ENCODE measurements at places on chromosomes 1 and 21. TPM values are rescaled to one million over a fixed set of nuclear protein-coding genes. Genes with fewer than 3 reads are reported as not detected.

GRCh38 chr1:58096714-58097113 lies 449.8 kb downstream of the OMA1 start:
- H3K27ac ChIP-seq: no peak overlapping the region
- no peaks in the 10 kb centered on the region for H3K4me1 ChIP-seq
- H3K4me3 ChIP-seq: no peak overlapping the region
- H3K36me3 ChIP-seq: no peaks in the 10 kb centered on the region
- DNase-seq: no peak
- no peaks in the 10 kb centered on the region for H3K27me3 ChIP-seq

- H3K4me3 ChIP-seq: no peak overlapping the region
- no peaks in the 10 kb centered on the region for H3K36me3 ChIP-seq
- H3K27ac ChIP-seq: no peak overlapping the region
- no peaks in the 10 kb centered on the region for H3K27me3 ChIP-seq
Observed at GRCh38 chr21:35394634-35395369, 345.7 kb upstream of the RUNX1 start.

- no peak for DNase-seq
- H3K27ac ChIP-seq: no peak overlapping the region
- H3K36me3 ChIP-seq: no peaks in the 10 kb centered on the region
- peaks cover 13% of the 10 kb centered on the region for H3K27me3 ChIP-seq
- no peaks in the 10 kb centered on the region for H3K4me1 ChIP-seq
- H3K4me3 ChIP-seq: no peak overlapping the region
Observed at GRCh38 chr1:247175458-247175857, 3.6 kb upstream of the ZNF124 start.

DNA sequence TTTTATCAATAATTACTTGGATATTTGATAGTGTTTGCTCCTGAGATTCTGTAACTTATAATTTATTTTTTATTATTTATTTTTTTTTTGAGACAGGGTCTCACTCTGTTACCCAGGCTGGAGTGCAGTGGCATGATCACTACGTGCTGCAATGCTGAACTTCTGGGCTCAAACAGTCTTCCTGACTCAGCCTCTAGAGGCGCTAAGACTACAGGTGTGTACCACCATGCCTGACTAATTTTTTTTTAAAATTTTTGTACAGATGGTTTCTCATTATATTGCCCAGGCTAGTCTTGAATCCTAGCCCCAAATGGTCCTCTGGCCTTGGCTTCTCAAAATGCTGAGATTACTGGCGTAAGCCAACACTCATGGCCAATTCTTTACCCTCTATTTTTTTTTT lies 845.5 kb upstream of the ADGRL4 start:
- no peak for DNase-seq
- H3K27ac ChIP-seq: no peak overlapping the region
- H3K27me3 ChIP-seq: no peaks in the 10 kb centered on the region
- H3K4me1 ChIP-seq: no peaks in the 10 kb centered on the region
- no peaks in the 10 kb centered on the region for H3K36me3 ChIP-seq
- no peak overlapping the region for H3K4me3 ChIP-seq

DNA sequence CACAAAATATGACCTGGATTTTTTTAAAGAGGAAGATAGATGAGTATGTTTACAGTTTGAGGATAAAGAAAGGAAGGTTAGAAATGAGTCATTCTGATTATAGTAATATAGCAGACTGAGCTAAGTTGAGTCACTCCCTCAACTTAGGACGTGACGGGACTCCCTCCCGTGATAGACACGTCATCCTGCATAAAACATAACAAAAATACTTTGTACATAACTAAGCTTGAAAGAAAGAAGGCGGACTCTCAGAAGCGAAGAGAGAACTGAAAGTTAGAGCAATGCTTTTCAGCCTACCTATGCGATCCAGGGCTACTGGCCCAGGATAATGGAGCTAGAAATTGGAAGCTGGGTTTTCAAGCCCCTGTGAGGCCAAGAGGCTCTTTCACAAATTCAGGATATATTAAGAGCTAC lies 53.0 kb upstream of the DESI2 start:
- peak; percentile 16 for DNase-seq
- H3K36me3 ChIP-seq: no peaks in the 10 kb centered on the region
- H3K4me1 ChIP-seq: no peaks in the 10 kb centered on the region

GRCh38 chr1:12126781-12127180 lies 40.0 kb upstream of the TNFRSF1B start:
- H3K36me3 ChIP-seq: no peaks in the 10 kb centered on the region
- H3K4me3 ChIP-seq: no peak overlapping the region
- DNase-seq: no peak
- peaks cover 5% of the 10 kb centered on the region for H3K27me3 ChIP-seq
- H3K27ac ChIP-seq: no peak overlapping the region

- no peaks in the 10 kb centered on the region for H3K4me1 ChIP-seq
- no peak overlapping the region for H3K27ac ChIP-seq
- H3K4me3 ChIP-seq: no peak overlapping the region
- DNase-seq: no peak
- H3K27me3 ChIP-seq: no peaks in the 10 kb centered on the region
Observed at GRCh38 chr1:74396933-74397332, 115.5 kb downstream of the LRRC53 start.

- no peaks in the 10 kb centered on the region for H3K36me3 ChIP-seq
- no peaks in the 10 kb centered on the region for H3K4me1 ChIP-seq
- H3K27ac ChIP-seq: no peak overlapping the region
- H3K27me3 ChIP-seq: no peaks in the 10 kb centered on the region
- H3K4me3 ChIP-seq: no peak overlapping the region
Observed at GRCh38 chr21:44564886-44565598, 6.4 kb upstream of the KRTAP10-3 start.

DNA sequence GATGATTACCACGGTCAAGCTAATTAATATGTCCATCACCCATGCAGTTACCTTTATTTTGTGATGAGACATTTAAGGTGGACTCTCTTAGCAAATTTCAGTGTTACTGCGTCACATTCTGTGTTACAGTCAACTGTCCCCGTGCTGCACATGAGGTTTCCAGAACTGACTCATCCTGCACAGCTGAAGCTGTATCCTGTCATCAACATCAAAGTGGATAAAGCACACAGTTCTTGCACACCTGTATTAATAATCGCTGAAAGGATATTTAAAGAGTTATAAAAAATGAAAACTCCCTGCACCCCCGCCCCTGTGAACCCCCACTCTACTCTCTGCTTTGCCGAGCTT lies 3.4 kb upstream of the KRTAP10-5 start:
- H3K36me3 ChIP-seq: no peaks in the 10 kb centered on the region
- H3K4me1 ChIP-seq: no peaks in the 10 kb centered on the region
- DNase-seq: no peak
- H3K27me3 ChIP-seq: peaks cover 9% of the 10 kb centered on the region

DNA sequence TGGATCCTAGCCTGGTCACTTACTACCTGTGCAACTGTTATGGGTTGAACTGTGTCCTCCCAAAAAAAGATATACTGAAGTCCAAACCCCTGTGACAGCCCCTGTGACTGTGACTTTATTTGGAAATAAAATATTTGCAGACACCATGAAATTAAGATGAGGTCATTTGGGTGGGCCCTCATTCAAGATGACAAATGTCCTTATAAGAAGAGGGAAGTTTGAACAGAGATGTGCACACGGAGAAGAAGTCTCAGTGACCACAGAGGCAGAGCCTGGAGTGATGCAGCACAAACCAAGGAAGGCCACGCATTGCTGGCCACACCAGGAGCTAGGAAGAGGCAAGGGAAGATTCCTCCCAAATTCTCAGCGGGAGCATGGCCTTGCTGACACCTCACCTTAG lies 249.7 kb upstream of the RUNX1 start:
- H3K36me3 ChIP-seq: no peaks in the 10 kb centered on the region
- no peak overlapping the region for H3K27ac ChIP-seq
- no peak for DNase-seq
- no peak overlapping the region for H3K4me3 ChIP-seq
- H3K4me1 ChIP-seq: no peaks in the 10 kb centered on the region

DNA sequence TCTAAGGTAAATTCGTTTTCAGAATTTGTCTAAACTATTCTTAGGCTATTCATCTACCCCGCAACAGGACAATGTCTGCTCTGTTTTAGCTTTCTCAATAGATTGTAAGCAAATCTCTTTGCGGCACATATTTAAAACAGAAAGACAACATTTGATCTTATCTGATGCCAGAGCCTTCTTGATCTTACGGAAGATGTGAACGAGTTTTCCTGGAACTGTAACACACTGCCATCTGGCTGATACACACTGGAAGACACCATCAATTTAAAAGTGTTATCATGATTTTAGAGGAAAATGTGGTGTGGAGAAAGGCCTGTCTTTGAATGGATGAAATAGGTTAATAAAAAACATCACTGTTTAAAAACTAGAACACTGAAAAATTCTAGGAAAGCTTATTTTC lies 36.1 kb downstream of the COA6 start:
- DNase-seq: no peak
- H3K4me3 ChIP-seq: no peak overlapping the region

GRCh38 chr1:235105051-235106043 lies 23.3 kb downstream of the TOMM20 start:
- no peaks in the 10 kb centered on the region for H3K27me3 ChIP-seq
- H3K36me3 ChIP-seq: peaks cover 22% of the 10 kb centered on the region
- DNase-seq: no peak
- H3K27ac ChIP-seq: no peak overlapping the region
- no peak overlapping the region for H3K4me3 ChIP-seq

DNA sequence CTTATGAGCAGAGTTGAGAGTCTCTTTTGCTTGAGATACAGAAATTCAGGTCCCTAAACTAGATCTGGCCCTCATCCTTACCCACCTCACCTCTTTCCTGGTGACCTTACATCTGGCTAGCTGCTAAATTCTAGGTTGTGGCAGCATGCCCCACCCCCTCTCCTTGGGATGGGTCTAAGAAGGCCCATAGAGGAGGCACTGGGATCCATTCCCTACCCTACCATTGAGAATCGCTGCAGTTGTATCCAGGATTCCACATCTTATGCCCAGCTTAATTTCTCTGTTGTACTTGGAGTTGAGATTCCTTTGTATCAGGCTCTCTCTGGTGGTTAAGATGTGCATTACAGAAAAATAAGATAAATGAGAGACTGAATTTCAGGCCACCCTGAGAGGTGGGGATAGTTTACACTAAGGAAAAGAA lies 9.5 kb upstream of the TMEM39B start:
- peaks cover 32% of the 10 kb centered on the region for H3K36me3 ChIP-seq
- H3K4me3 ChIP-seq: no peak overlapping the region
- no peak overlapping the region for H3K27ac ChIP-seq
- H3K27me3 ChIP-seq: no peaks in the 10 kb centered on the region
- DNase-seq: peak; percentile 37
- H3K4me1 ChIP-seq: peaks cover 13% of the 10 kb centered on the region

GRCh38 chr21:37455504-37455911 lies 88.9 kb downstream of the DYRK1A start:
- no peaks in the 10 kb centered on the region for H3K27me3 ChIP-seq
- H3K36me3 ChIP-seq: peaks cover 14% of the 10 kb centered on the region
- H3K27ac ChIP-seq: no peak overlapping the region
- H3K4me3 ChIP-seq: no peak overlapping the region

DNA sequence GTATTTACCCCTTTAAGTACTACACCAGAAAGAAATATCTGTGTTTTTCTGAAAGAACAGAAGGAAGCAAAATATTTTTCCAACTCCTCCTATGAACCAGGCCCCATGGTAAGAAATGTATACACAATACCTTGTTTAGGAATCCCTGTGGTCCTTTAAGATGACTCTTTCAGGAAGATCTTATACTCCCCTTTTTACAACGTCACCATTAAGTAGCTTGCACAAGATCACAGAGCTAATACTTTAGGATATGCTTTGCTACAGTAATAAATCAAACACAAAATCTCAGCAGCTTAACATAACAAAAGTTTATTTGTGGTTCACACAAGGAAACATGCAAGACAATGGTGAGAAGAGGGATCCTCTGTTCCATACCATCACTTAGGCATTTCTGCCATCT lies 8.8 kb upstream of the LAMB3 start:
- H3K4me1 ChIP-seq: peaks cover 23% of the 10 kb centered on the region
- H3K4me3 ChIP-seq: no peak overlapping the region

DNA sequence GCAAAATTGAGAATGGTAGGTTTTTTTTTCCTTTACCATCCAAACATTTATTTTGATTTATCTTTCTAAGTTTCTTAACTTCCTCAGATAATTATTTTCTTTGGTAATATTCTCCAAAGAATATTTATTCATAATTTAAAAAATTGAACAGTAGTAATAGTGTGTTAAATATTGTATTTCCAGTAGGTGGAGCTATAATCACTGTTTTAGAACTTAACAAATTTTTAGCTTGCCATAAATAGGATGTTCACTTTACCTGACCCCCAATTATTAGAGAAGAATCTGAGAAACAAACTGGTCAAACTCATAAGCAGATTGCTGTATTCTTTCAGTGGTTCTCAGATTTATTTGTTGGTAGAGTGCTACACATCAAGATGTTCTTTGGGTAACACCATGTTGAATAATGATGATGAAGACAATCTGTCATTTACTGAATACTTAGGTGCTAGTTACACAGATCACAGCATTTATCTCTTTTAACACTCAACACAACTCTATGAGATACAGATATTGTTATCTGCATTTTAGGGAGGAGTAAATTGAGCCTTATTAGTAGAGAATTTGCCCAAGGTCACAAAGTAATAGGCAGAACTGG lies 82.4 kb upstream of the GPR88 start:
- H3K4me1 ChIP-seq: peaks cover 20% of the 10 kb centered on the region
- no peaks in the 10 kb centered on the region for H3K27me3 ChIP-seq
- no peaks in the 10 kb centered on the region for H3K36me3 ChIP-seq
- H3K4me3 ChIP-seq: no peak overlapping the region
- no peak for DNase-seq

DNA sequence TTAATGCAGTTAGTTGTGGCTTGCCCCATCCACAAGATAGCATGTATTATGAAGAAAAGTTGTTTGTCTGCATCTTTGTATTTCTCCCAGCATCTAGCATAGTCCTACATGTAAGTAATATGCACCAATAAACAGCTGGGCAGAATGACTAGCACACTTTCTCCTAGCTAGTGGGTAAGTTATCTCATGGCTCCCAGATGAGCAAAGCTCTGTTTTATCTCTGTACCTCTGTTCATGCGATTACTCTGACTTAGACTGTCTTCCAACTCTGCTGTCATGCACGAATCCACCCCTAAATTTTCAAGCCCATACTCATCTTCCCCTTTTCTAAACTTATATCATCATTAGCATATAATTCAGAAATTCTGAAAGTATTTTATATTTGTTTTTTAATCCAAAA lies 37.5 kb upstream of the KCTD3 start:
- H3K27ac ChIP-seq: no peak overlapping the region
- no peaks in the 10 kb centered on the region for H3K36me3 ChIP-seq
- H3K4me1 ChIP-seq: no peaks in the 10 kb centered on the region
- no peak overlapping the region for H3K4me3 ChIP-seq

- H3K36me3 ChIP-seq: no peaks in the 10 kb centered on the region
- no peaks in the 10 kb centered on the region for H3K4me1 ChIP-seq
- H3K27ac ChIP-seq: no peak overlapping the region
- no peaks in the 10 kb centered on the region for H3K27me3 ChIP-seq
Observed at GRCh38 chr1:208864366-208864965, 620.3 kb upstream of the PLXNA2 start.

Gene TMEM201
- total RNA-seq: 5.7 TPM

Gene KIF2C
- 72.9 TPM for total RNA-seq

Gene NBPF19
- total RNA-seq: 3.2 TPM

Gene MOV10
- 56.4 TPM for total RNA-seq

Gene COL24A1
- 0.13 TPM for total RNA-seq

Gene SLAMF6
- total RNA-seq: not detected

Gene CFAP141
- total RNA-seq: not detected

Gene FASLG
- not detected for total RNA-seq

Gene SH2D1B
- total RNA-seq: not detected

Gene HMGCL
- 30.0 TPM for total RNA-seq

Gene TLCD4
- 14.5 TPM for total RNA-seq

Data from HepG2 (cell line).